ENCODE measurements at places on chromosomes 13 and 19.
A peak's percentile ranks its signal among the peaks of the same experiment; 100 is the strongest.

DNA sequence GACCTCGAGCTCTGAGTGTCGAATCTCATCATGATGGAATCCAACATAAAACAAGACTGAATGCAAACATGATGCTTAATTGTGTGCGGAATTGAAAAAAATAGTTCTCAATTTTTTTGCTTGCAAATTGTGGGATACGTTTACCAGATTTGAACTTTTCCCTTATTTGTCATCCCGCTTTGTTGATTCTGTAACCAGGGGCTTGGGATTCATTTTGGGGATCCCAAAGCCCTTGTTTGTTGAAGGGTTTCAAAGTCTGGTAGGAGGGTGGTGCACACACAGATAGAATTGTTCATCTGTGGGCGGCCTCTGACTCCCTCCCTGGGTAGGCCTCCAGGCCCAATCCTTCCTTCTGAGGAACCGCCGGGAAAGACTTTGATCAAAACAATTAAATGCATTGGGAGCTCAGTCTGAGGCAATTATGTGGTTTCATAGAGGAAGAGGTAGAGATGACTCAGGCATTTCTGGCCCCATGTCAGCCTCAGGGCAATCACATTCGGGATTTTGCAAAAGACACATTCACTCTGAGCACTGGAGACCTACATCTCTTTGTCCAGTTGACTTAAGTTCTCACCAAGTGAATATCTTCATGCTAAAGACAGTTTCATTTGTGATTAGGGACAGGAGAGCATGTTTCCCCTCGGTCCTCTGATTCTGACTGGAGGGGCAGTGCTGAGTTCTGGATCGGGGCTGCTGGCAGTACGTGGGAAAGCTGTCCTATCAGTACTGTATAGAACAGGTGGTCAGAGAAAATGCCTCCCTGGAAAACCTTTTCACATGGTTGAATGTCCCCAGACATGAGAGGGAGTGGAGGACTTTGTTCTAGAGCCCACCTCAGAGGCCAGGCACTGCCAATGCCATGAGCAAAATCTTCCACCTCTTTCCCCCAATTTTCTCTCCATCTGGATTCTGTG, 27.8 kb upstream of the IGFL4 start:
- peak; percentile 76 for DNase-seq

DNA sequence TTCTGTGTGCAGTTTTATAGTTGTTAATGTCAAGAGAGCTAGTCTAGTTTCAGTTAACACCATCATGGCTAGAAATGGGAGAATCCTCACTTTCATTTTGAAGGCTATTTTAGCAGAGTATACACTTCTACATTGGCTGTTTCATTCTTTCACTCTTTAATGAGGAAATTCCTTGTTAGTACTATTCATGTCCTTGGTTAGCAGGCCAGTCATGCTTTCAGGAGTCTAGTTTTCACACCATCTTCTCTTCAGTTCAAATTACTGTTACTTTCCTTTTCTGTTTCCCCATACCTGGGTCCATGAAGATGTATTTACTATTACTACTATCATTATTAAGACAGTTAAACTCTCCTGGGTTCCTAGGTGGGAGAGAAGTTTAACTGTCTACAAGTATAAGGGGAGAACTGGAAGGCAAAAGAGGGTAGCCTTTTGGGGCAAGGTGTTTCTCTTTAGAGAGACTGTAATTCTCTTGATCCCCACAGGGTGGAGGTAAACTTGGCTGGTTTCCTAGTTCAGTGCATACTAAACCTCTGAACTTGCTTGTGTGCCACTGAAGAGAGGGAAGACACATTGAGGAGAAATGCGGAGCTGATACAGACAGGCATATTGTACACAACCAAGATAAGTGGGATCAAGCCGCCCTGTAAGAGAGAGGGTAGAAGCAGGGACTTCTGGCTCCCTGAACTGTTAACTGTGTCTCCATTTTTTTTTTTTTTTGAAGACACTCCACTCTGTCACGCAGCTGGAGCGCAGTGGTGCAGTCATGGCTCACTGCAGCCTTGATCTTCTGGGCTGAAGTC, 41.3 kb upstream of the IGFL4 start:
- peak; percentile 55 for DNase-seq

GRCh38 chr13:36074659-36075058, 56.5 kb downstream of the DCLK1 start:
- no peak for DNase-seq

DNA sequence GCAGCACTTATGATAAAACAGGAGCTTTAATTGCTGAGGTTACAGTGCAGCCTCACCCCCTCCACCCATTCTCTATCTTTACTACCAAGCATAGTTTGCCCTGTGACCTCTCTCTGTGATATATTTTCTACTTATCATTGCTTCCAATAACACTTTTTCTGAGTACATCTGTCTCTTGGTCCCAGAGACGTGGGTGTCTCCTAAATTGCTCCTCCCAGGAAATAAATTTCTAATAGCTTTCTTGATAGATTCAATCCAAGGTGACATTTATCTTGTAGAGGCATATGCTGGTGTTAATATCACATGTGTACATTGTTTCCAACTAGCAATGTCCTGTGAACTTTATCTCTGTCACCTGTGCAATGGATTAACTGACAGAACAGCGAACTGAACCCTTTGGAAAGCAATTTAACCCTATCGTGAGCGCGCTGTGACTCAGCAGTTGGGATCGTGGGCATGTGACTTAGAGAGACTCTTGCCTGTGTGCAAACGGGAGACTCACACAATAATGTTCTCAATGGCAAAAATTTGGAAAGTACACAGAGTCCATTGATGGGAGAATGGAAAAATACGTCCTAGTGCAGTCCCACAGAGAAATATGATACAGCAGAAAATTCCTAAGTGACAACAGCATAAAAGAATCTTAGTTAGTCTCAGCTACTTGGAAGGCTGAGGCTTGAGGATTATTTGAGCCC, 7.0 kb upstream of the MAP2K2 start:
- peak; percentile 77 for DNase-seq

GRCh38 chr13:45231722-45232121, 30.9 kb upstream of the KCTD4 start:
- peak; percentile 38 for DNase-seq

All from Caki2 (cell line).